ENCODE measurements at places on chromosomes 7 and 10. TPM values are rescaled to one million over a fixed set of nuclear protein-coding genes. Genes with fewer than 3 reads are reported as not detected.

Gene KLLN
- 0.14 TPM for total RNA-seq

Gene KDM7A
- total RNA-seq, result 27.9 TPM

Gene NYAP1
- 0.92 TPM for total RNA-seq

- H3K4me1 ChIP-seq, result peaks cover 3% of the 10 kb centered on the region
- no peaks in the 10 kb centered on the region for H3K27me3 ChIP-seq
- no peak overlapping the region for H3K4me3 ChIP-seq
- DNase-seq, result no peak
- H3K36me3 ChIP-seq, result no peaks in the 10 kb centered on the region
These were observed 15.1 kb downstream of the URGCP start for GRCh38 chr7:43891069-43891955.

DNA sequence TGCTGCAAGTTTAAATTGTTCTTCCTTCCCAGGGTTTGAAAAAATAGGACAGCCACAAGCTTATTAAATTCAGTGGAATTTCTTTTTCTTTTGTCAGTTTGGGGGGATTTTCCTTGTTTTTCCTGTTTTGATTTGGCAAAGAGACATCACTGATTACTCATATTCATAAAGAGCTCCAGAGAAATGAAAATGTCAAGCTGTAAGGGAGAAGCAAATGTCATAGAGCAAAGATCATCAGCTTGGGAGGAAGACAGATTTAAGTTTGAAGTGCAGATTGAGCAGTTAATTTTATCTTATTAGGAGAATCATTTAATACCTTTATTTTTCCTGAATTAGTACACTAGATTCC lies 255.8 kb upstream of the PHYHIPL start:
- no peak for DNase-seq
- no peaks in the 10 kb centered on the region for H3K27me3 ChIP-seq
- peaks cover 19% of the 10 kb centered on the region for H3K4me1 ChIP-seq
- no peak overlapping the region for H3K27ac ChIP-seq
- H3K36me3 ChIP-seq, result no peaks in the 10 kb centered on the region
- H3K4me3 ChIP-seq, result no peak overlapping the region

DNA sequence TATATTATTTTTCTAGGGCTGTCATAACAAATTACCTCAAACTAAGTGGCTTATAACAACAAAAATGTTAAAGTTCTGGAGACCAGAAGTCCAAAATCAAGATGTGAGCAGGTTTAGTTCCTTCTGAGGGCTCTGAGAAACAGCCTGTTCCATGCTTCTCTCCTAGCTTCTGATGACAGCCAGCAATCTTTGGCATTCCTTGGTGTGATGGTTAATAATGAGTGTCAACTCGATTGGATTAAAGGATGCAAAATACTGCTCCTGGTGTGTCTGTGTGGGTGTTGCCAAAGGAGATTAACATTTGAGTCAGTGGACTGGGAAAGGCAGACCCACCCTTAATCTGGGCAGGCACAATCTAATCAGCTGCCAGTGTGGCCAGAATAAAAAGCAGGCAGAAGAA lies 26.3 kb upstream of the TNKS2 start:
- H3K4me3 ChIP-seq, result no peak overlapping the region
- no peak overlapping the region for H3K27ac ChIP-seq
- no peak for DNase-seq
- no peaks in the 10 kb centered on the region for H3K36me3 ChIP-seq
- H3K4me1 ChIP-seq, result no peaks in the 10 kb centered on the region

GRCh38 chr10:115979576-115979975 lies 293.4 kb downstream of the GFRA1 start:
- peaks cover 4% of the 10 kb centered on the region for H3K4me1 ChIP-seq
- H3K4me3 ChIP-seq, result no peak overlapping the region
- DNase-seq, result no peak
- H3K27me3 ChIP-seq, result no peaks in the 10 kb centered on the region
- no peak overlapping the region for H3K27ac ChIP-seq

- no peak for DNase-seq
- H3K27ac ChIP-seq, result peak overlapping the region; percentile 66
- peaks cover 30% of the 10 kb centered on the region for H3K4me1 ChIP-seq
- no peaks in the 10 kb centered on the region for H3K27me3 ChIP-seq
- H3K36me3 ChIP-seq, result no peaks in the 10 kb centered on the region
These were observed 1.5 kb downstream of the HDAC9 start for GRCh38 chr7:18497082-18497481.

- no peaks in the 10 kb centered on the region for H3K27me3 ChIP-seq
- no peak overlapping the region for H3K4me3 ChIP-seq
- no peak overlapping the region for H3K27ac ChIP-seq
- DNase-seq, result no peak
- H3K4me1 ChIP-seq, result peaks cover 7% of the 10 kb centered on the region
These were observed 10.4 kb upstream of the STOX1 start for GRCh38 chr10:68816796-68817412.

DNA sequence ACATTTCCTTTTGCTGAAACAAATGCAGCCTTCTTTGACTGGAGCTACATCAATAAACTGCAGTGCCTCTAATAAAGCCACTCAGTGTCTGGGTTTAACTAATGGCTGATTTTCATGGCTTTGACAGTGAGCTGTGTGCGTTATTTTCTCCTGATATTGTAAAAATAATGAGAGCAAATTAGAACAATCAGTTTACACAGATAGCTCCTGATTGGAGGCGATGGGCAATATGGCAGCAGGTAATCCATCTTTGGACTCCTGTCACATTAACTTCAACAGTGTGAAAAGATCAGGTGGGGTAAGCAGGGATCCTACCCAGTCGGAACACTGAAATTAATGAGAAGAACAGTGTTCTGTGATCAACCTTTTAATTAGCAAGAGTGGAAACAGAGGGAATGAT lies 100.7 kb downstream of the POLL start:
- H3K27me3 ChIP-seq, result no peaks in the 10 kb centered on the region
- H3K4me3 ChIP-seq, result no peak overlapping the region
- no peak for DNase-seq
- H3K36me3 ChIP-seq, result no peaks in the 10 kb centered on the region

Data from thoracic aorta (tissue), 2 donors.